ENCODE measurements at places on chromosomes 1 and 21.

DNA sequence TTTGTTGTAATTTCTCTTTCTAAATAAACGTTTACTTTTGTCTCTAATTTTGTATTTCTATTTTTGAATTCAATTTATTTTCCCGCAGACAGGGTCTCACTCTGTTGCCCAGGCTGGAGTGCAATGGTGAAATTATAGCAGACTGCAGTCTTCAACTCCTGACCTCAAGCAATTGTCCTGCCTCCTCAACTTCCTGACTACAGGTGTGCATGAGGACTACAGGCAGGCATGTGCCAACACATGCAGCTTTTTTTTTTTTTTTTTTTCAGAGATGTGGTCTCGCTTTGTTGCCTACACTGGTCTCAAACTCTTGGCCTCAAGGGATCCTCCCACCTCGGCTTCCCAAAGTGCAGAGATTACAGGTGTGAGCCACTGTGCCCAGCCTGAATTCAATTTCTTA lies 36.7 kb upstream of the IL20 start:
- DNase-seq: no peak

DNA sequence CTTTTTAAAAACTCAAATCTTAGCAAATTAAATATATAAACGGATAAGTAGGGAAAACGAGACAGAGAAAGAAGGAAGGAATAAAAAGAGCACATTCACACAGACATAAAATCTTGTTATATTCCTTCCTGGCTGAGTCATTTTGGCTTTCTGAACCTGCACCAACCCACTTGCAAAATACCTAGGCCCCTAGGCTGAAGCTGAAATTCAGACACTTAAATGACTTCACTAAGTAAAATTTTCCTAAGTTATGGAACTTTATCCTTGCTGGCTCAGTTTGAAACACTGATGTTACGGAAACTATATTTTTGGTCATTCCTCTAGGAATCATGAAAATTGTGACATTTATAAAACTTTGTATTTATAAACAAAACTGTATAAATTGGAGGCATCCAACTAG lies 462.8 kb upstream of the NFIA start:
- DNase-seq: no peak

- no peak for DNase-seq
Measured at GRCh38 chr1:53262000-53262399, 23.7 kb upstream of the MAGOH start.

DNA sequence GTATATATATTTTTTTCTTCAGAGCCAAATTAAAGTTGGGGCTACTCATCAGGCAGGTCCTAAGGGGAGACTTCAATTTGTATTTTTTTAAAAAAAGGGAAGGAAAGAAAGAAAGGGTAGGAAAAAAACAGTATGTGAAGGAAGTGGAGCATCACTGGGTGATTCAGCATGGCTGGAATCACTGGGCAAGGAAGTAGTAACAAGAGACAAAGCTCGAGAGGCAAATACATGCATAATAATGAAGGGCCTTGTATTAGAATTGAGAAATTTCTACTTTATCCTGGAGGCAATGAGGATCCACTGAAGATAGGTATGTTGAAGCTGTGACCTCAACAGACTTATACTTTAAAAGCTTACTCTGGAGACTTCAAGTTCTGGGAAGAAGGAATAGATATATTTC lies 184.4 kb downstream of the COQ8A start:
- DNase-seq: no peak

DNA sequence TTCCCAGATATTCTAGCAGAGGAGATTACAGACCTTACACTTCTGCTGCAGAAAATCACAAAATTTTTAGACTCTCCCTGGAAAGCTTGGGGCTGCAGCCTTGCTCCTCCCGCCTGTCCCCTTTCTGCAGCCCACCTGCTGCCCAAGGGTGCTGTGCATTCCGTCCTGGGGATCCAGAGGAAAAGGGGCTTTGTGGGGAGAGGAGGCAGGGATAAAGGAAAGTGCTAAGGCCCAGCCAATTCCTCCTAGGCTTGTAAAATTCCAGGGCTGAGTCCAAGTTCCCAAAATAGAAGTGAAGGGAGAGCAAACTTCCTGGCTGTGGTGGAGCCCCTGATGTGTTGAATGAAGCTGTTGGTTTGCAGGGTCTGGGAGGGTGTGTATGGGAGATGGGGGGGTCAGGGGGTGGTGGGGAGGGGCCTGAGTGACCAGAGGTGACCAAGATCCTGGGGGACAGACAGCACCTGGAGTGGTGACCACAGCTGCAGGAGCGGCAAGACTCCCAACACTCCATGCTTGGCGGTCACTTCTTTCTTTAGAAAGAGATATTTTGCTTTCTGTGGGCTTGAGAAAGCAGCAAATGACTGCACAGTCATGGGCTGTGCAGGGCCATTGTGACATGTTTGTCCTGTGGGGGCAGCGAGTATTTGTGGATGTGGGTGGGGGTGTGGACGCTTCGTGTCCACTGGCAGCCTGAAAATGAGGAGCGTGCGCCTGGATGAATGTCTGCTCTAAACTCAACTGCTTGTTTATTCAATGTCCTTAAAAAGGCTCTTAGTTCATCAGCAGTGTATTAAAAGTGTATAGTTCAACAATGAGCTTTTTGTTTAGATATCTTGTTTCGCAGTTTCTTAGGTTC lies 68.4 kb downstream of the TLR5 start:
- DNase-seq: no peak

GRCh38 chr1:15053153-15053552 lies 100.4 kb upstream of the TMEM51 start:
- no peak for DNase-seq

- DNase-seq: no peak
Measured at GRCh38 chr1:27789540-27790041, 16.6 kb downstream of the STX12 start.

GRCh38 chr1:184664042-184664660 lies 90.5 kb downstream of the EDEM3 start:
- no peak for DNase-seq

DNA sequence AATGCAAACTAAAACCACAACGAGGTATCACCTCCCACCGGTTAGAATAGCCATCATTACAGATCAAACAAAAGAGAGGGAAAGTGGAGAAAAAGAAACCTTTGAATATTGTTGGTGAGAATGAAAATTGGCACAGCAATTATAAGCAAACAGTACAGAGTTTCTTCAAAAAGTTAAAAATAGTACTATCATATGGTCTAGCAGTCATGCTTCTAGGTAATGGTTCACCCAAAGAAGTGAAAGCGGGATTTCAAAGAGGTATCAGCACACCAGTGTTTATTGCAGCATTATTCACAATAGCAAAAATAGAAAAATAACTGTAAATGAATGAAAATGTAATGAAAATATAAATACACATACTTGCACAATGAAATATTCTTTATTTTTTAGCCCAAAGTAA lies 8.2 kb downstream of the OR2T10 start:
- DNase-seq: no peak

- no peak for DNase-seq
Measured at GRCh38 chr1:172637522-172637921, 21.4 kb upstream of the FASLG start.

DNA sequence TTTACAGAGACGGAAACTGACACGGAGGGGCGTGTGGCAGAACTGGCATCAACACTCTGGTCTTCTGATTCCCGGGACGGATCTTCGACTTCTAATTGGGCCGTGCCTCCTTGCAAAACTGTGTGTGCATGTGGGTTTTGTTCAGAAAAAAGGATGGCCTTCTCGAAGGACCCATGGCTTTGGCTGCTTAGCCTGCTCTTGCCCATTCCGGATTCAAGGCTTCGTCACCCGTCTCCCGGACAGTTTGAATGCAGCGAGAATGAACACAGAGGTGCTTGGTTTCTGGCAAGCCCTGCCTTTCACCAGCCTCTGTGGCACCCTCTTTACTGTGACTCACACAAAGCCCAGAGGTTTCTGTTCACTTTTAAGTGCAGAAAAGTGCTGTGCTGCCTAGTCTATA lies 120.1 kb downstream of the PRDM2 start:
- DNase-seq: no peak

DNA sequence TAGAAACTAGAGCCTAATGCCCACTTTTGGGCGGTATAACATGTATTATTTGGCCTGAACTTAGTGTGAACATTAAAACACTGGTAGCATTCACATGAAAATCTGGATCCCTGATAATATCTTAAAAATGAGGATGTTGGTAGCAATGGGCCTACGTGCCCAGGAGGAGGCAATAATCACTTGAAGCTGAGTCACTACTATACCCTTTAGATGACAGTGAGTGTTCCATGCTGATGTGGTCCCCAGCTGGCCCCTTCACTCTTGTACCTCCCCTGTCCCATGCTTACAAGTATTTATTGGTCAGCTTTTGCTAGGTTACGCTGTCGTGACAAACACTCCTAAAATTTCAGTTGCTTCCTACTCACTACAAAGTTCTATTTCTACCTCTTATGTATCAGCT lies 23.0 kb upstream of the POU2F1 start:
- no peak for DNase-seq

- DNase-seq: no peak
Measured at GRCh38 chr1:43359696-43360095, 915 bp downstream of the CDC20 start.

DNA sequence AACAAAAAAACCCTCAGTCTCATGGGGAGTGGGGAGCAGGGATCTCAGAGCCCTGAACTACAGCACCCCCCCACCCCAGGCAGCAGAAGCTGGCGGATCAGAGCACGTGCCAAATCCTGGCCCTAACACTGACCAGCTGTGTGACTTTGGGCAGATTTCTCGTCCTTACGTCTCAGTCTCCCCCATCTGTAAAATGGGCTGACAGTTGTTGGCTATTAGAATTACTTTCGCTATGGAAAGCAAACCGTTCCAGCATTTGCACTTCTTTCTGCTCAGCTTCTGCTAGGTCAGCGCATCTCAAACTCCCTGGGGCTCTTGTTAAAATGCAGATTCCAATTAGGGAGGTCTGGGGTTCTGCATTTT lies 15.5 kb downstream of the TNFRSF8 start:
- DNase-seq: no peak

DNA sequence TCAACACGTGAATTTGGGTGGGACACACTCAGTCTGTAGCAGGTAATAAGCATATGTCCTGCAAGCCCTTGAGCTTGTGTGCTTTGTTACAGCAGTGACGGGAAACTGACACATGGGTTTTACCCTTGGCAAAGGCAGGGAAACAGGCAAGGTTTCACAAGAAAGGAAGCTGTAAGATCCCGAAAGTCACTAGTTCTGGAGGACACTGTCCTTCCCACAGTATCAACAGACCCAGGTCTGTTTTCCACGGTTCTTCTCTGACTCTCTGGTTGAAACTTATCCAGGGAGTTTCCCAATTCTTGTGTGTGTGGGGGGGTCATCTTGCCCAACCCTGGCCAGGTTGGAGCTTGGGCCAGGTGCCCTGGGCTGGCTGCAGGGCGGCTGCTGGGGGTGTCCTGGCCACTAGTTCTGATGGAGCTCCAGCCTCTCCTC lies 29.3 kb upstream of the ZBTB21 start:
- no peak for DNase-seq

GRCh38 chr1:7287013-7287412 lies 484.1 kb upstream of the VAMP3 start:
- no peak for DNase-seq

GRCh38 chr1:31800674-31800967 lies 15.2 kb downstream of the SPOCD1 start:
- no peak for DNase-seq

GRCh38 chr1:65063025-65063424 lies 85.0 kb upstream of the AK4 start:
- DNase-seq: no peak

- no peak for DNase-seq
Measured at GRCh38 chr1:234633246-234634003, 23.4 kb upstream of the IRF2BP2 start.

DNA sequence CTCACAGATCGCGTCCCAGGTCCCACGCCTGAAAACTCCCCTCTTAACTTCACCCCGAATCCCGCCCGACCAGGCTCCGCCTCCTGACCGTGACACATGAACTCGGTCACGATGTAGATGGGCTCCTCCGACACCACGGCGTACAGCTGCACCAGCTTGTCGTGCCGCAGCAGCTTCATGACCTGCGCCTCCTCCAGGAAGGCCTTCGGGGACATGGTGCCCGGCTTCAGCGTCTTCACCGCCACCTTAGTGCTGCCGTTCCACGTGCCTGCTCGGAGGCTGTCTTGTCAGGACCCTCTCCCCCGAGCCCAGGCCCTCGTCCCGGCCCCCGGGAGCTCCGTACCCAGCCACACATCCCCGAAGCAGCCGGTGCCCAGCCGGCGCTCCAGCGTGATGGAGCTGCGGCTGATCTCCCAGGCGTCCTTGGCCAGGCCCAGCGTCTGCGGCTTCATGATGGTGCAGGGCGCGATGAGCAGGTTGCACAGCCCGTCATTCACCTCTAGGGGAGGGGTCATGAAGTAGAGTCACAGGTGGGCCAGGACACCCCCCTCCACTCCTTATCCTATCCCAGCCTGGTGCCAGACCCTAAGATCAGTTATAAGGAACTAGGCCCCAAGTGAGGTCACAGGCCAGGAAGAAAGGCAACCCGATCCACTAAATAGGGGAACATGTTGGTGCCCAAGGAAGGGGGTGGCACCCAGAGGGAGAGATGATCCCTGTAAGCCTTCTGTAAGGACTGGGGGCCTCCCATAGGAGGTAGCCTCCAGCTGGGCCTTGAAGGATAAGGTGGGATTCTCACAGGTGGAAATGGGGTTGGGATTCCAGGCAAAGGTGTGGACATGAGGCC lies 11.6 kb upstream of the AHDC1 start:
- no peak for DNase-seq

DNA sequence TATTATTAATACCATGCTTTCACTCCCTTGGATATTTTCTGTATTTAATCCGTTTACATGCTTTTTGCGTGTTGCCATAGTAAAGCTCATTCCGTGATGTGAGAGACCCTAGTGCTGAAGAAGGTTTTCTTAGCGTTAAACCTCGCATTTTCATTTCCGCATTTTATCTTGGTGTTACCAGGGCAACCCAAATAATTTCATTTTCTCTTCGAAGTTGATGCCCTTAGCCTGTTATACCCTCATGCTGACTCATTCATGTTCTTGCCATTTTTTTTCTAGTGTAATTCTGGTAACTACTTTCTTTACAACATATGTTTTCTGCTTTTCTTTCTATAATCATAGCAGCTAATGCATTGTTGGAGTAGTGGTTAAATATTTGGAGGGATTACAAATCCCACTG lies 37.2 kb downstream of the LRRC8C start:
- no peak for DNase-seq

DNA sequence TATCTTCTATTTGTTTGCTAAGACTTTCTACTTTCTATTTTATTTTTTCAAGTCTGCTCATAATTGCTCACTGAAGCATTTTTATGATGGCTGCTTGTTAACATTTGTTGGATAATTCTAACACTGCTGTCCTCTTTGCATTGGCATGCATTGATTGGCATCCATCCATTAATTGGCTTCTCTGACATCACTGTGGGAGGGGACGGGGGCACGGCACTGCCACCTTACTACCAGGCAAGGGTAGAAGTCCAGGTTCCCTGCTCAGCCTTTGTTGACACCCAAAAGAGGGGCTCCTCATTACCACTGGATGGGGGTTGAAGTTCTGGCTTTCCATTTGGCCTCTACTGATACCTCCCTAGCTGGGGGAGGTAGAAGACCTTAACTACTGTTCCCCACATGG lies 11.5 kb upstream of the ABCG1 start:
- DNase-seq: no peak

DNA sequence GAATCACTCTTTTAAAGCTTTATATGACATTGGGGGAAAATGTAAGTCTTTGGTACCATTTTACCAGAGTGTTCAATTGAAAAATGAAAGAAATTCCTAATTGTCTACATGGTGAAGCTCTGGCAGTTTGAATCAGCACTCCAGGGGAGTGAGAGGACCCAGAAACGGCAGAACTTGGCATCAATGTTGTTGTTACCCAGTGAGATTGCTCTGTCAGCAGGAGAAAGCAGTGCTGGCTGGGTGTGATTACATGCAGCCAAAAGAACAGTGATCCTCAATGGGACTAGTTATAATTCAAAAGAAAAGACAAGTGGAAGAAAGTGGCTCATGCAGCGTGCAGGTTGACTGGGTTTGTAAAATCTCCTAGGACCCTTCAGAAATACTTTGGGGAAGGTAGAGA lies 206.4 kb downstream of the PTPRC start:
- no peak for DNase-seq
